ENCODE measurements at places on chromosomes 5 and 9.

DNA sequence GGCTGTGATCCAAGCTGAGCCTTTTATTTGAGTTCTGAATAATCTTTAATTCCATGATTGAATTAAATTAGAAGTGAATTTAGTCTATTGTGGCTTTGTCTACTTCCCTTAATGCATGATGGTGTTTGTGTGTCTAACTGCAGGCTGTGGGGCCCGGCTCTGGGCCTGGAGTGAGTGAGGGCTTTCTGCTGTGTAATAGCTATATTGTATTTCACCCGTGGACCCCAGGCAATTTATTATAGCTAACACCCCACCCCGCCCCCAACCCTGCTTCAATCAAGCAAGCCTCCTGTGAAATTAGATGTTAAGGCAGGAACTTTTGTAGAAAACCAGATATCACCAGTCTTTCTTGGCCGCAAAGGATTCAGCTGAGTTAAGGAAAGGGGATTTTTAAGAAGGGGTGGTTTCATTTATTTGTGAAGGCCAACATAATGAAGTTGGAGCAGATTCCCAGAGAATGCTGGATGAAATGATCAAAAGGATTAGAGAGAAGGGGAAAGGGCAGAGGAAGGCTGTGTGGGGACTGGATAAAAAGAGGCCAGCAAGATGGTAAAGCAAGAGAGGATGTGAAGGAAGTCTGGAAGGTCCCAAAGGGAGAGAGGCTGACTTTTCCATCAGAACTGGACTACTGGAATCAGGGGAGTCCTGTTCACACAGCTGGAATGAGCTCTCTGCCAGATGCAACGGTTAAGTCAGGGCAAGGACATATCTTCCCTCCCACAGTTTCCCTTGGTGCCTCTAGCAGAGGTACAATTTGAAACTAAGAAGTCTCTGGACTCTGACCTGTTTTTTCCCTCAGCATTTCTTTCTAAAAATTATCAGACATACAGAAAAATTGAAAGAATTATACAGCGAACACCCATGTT lies 125.3 kb upstream of the SAP30L start:
- no peak for DNase-seq

DNA sequence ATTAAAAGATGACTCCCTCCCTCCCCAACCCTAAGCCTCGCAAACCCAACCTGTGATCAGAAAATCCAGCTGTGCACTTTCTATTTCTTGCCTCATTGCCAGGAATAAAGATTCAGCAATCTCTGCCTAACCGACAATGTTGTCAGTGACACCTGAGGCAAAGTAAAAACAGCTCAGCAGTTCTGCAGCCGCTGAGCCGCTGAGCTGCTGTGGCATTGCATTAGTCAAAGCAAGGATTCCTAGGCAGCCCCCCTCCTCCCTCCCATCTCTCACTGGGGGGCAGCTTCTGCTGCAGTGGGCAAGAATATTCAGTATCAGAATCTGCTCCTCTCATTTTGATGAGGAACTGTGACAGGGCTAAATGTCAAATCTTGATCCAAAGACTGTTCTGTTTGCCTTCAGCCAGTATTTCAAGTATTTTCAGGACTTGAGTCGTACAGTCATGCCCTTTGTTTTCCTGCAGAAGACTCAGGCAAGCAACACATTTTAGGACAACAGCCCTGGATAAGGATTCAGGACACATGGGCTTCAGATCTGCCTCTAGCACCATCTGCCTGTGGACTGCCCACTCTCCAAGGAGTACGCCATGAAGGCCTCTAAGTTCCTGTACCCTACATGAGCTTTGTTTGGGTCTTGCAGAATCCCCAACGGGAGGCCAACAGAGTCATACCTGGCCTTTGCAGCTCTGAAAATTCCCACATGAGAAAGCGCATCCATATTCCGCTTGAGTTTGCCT lies 41.1 kb upstream of the DAP start:
- no peak for DNase-seq

DNA sequence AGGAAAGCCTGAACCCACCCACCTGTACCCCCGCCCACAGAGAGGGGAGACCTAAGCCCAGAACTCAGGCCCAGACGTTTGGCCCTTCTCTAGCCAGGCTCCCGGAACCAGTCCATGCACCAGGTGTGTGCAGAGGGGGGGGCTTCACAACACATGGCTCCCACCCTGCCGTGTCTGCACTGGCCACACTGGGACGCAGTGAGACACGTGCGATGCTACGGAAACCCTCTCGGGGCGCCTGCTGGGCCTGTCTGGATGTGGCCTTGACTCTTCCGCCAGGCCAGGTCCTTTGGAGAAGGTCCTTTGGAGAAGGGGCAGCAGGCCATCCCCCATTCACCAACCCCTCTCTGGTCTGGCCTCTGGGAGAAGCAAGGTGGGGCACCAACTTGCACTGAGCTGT lies 58.4 kb upstream of the SARDH start:
- no peak for DNase-seq

DNA sequence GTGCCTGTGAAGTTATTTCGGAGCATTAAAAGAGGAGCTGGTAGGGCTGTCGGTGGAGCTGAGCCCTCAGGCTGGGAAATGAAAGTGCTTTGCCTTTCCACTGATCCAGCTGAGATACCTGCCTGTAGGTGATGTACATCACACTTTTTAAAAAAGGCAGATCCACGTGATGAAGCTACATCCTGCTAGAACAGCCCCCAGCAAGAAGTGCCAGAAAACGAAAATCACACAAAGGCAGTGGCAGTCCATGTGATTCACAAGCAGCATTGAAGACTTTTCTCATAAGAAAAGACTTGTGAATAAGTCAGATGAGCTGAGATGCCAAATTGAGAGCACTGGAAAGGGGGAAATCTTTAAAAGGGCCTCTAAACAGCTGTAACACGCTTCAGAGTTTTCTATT lies 765.1 kb downstream of the PTPRD start:
- no peak for DNase-seq

DNA sequence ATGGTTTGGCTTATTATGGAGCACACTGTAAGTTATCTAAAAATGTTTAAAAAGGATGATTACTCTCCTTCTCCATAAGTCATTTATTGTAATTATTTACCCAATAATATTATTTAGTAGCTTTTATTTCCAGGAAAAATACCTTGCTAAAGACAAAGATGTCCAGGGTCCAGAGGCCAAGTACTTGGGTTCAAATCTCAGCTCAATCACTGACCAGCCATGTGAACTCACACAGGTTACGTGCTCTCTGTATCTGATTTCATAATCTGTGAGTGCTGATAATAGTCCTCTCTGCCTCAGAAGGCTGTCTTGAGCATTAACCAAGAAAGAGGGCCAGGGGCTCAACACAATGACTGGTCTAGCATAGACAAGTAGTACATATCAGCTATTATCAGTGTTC lies 27.0 kb downstream of the ALDH1A1 start:
- no peak for DNase-seq

DNA sequence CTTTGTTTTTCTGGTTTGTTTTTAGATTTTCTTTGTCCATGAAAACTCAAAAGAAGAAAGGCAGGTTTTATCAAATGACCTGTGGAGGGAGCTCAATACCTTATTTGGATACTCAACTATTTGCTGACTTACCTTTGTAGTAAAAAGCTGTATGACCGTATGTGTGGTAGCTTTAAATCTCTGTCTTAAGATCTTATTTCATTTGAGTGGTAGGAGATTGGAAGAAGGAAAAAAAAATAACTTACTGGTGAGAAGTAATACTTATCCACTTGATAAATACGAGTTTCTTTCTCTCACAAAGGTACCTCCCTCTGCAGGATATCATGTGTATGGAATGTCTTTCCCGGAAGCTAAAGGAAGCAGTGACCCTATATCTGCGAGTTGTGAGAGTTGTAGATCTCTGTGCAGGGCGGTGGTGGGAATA lies 15.0 kb downstream of the FBXO38 start:
- DNase-seq, result no peak

- no peak for DNase-seq
These were observed 50.9 kb downstream of the MVB12B start for GRCh38 chr9:126377536-126377935.

DNA sequence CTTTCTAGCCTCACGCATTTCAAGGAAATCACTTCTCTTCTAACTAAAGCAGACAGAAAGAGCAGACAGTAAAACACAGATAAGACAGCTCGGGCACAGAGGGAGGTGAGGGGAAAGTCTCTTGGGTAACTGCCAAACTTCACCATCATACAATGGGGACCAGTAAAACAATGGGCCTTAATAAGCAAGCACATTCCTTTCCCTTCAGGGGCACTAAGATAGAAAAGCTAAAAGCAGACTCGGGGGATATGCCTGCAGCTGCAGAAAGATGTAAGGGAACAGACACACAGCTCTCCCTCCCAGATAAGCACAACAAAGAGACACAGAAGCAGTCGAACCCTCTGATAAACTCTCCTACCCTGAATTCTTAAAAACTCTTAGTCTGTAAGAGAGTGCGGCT lies 15.6 kb upstream of the CKS2 start:
- no peak for DNase-seq

GRCh38 chr5:176916337-176916736 lies 17.2 kb upstream of the HK3 start:
- no peak for DNase-seq

GRCh38 chr9:77899679-77900354 lies 131.8 kb downstream of the GNAQ start:
- peak; percentile 42 for DNase-seq

DNA sequence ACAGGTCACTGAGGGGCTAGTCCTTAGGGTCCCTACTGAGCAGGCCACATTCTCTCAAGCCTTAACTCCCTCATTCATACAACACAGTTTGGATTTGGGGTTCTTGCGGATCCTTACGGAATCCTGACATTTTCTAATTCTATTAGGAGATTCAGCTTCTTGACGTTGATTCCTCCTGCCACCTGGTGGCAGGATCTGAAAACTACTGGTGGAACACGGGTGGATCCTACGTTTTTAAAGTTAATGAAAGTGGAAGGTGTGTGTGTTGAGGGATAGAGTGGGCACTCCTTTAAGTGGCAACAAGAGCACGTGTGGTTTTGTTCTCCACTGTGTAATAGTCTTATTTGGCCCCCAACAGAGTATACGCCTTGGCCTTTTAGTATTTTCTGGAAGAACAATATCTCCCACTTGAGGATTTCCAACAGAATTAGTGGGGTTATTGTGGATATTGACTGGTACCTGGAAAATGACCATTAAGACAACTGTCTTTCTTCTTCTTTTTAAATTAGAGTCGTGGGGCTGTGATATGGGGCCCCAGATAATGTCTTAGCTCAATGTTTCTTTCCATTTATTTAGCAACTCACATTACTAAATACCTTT lies 25.2 kb downstream of the SLC28A3 start:
- DNase-seq, result peak; percentile 61

DNA sequence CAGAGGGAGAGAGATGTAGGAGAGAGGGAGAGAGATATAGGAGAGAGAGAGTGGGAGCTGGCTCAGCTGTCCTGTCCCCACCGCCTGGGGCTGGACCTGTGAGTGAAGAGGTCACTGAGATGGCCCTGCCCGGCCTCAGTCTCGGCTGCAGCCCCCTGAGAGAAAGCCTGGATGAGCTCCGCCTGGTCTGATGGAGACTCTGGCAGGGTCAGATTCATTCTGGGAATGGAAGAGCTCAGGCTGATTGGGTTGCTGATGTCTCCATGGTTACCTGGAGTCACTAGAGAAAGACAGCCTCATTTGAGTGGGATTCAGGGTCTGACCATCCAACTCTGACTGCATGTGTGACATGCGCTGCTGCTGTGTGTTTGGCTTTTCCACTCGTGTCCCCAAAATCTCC lies 27.1 kb upstream of the SEMA4D start:
- DNase-seq, result no peak

DNA sequence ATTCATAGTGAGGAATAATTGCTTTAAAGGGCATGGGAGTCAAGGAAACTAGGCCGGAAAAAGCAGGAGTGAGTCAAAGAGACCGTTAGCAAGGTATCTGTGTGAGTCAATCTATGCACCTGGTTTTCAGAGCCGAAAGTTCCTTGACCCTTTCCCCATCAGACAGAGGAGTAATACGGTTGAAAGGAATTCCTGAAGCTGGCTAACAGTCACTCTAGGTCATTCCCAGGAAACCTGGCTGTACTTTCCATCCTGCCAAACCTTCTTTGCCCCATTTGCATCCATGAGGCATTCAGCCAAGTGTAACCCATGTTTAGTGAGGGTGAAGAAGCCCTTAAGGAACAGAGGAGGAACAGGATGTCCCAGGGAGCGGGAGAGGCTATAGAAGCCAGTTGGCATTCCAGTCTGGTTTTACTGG lies 16.2 kb downstream of the RBM18 start:
- DNase-seq, result no peak

GRCh38 chr9:117624106-117624505 lies 80.1 kb upstream of the TLR4 start:
- DNase-seq, result no peak

DNA sequence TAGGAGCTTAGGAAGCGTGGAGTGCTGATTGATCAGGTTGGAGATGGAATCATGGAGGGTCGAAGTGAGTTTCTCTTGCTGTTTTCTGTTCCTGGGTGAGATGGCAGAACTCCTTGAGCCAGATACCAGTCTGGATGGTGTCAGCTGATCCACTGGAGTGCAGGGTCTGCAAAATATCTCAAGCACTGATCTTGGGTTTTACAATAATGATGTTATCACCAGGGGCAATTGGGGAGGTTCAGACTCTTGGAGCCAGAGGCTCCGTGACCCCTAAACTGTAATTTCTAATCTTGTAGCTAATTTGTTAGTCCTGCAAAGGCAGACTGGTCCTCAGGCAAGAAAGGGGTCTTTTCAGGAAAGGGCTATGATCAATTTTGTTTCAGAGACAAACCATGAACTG lies 80.0 kb upstream of the NIPAL4 start:
- no peak for DNase-seq

DNA sequence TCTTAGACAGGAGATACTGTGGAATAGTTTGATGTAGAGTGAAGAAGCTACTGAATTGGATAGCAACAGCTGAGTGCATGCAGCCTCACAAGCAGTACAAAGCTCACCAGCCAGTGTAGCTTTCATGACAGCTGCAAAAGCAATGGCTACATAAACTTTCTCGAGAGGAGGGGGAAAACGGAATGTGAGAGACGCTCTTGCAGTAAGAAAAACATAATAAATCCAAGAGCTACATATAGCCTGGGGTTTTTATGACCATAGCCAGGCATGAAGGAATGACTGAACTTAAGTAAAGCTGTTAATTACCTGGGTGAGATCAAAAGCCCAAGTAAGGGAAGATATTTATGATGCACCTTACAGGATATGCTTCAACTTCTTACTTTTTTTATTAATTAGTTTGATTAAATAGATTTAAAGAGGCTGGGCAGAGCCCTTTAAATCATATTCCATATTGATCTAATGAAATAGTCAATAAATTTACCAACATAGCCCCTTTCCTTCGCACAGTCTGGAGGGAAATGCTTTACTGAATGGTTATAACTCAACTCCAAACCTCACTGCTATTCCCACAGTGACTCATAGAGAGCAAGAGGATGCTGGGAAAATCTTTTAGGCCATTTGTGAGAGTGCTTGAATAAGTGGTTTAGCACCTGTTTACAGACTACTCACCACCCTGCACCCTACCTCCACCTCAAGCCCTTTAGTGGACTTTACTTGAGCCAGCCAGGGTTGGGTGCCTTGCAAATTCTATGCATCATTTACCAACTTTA lies 407.2 kb upstream of the CLINT1 start:
- DNase-seq, result no peak

DNA sequence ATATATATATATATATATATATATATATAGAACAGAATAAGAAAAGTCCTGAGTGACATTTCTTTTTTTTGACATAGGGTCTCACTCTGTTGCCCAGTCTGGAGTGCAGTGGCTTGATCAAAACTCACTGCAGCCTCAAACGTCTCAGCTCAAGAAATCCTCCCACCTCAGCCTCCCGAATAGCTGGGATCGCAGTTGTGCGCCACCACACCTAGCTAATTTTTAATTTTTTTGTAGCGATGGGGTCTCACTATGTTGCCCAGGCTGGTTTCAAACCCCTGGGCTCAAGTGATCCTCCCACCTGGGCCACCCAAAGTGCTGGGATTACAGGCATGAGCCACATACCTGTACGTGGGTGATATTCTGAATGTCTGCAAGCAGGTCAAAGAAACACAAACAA lies 48.3 kb downstream of the SPRY4 start:
- DNase-seq, result no peak
